ENCODE measurements at places on chromosomes 4 and X.

- no peaks in the 10 kb centered on the region for H3K36me3 ChIP-seq
- no peak overlapping the region for H3K4me3 ChIP-seq
- no peak for DNase-seq
These were observed 55.5 kb upstream of the NEXMIF start for GRCh38 chrX:74980802-74981201.

- no peak overlapping the region for H3K4me3 ChIP-seq
- H3K36me3 ChIP-seq: no peaks in the 10 kb centered on the region
These were observed 42.2 kb downstream of the AKAP4 start for GRCh38 chrX:50158593-50158992.

- no peak for DNase-seq
- H3K36me3 ChIP-seq: no peaks in the 10 kb centered on the region
- no peaks in the 10 kb centered on the region for H3K4me1 ChIP-seq
These were observed 20.9 kb upstream of the PRMT9 start for GRCh38 chr4:147704846-147705245.

DNA sequence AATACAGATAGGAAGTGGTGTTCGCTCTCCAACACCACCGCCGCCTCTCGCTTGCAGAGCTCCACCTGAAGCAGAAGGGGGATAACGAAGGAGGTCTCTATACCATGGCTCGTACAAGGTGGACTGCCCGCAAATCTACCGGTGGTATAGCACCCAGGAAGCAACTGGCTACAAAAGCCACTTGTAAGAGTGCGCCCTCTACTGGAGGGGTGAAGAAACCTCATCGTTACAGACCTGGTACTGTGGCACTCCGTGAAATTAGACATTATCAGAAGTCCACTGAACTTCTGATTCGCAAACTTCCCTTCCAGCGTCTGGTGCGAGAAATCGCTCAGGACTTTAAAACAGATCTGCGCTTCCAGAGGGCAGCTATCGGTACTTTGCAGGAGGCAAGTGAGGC is 5.2 kb upstream of the BMP15 start:
- no peak overlapping the region for H3K4me3 ChIP-seq
- no peak overlapping the region for H3K27ac ChIP-seq
- H3K4me1 ChIP-seq: no peaks in the 10 kb centered on the region
- no peaks in the 10 kb centered on the region for H3K27me3 ChIP-seq

DNA sequence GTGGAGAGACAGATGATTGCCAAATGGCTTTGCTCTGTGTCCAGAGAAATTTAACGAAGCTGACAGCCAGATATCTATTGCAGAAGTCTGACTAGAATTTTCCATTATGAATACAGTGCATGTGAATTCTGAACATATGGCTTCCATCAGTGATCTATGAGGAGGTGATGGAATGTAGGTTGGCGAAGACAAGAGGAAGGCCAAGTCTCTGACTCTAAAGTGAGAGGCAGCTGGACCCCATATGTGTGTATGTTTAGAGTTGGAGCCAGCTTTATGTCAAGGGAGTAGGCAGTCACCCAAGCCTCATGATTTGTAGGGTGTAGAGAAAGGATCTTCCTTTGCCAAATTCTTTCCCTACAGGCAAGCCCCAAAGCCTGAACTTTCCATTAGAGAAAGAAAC is 76.2 kb upstream of the TEX13D start:
- H3K36me3 ChIP-seq: peaks cover 3% of the 10 kb centered on the region
- H3K27ac ChIP-seq: no peak overlapping the region
- no peaks in the 10 kb centered on the region for H3K27me3 ChIP-seq
- DNase-seq: no peak
- H3K4me1 ChIP-seq: peaks cover 25% of the 10 kb centered on the region

Measured in central memory CD8-positive, alpha-beta T cell (primary cell).